Activated T-helper 9 cell treated with anti-CD3 and anti-CD28 coated beads, Interleukin-2, amount 50 U/mL, for 16 hours (primary cell): ENCODE measurements at places on chromosomes 5 and 9.

DNA sequence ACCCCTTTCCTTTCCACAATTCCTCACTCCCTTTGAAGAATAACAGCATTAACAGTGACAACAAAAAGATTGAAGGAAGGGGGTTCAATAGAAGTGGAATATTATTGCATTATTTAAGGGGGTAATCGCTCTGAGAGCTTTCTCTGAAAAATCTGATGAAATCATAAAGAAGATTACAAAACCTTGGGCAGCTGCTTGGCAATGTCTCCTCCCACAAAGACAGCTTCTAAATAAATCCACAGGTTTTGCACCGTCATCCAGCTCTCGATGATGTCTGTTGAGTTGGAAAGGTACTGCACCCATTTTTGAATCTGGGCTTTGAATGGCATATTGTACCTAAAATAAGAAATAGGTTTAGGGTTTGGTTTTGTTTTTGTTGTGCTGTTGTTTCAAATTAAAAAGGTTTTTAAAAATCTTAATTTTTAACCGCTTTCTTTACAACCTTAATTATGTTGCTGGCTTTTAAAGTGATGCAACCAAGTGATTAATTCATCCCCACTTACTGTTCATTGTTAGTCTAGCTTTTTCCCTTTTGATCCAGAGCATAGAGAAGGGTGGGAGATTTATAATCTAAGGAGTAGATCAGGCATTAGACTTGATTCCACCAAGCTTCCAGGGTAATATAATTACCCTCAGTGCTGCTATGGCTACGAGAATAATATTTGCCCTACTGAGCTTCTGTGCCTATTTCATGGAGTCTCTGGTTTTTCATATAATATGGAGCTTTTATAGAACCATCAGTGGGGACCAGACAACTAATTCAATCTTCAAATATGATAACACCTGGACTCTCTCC is 85.0 kb downstream of the DNAH5 start:
- no peak for DNase-seq

DNA sequence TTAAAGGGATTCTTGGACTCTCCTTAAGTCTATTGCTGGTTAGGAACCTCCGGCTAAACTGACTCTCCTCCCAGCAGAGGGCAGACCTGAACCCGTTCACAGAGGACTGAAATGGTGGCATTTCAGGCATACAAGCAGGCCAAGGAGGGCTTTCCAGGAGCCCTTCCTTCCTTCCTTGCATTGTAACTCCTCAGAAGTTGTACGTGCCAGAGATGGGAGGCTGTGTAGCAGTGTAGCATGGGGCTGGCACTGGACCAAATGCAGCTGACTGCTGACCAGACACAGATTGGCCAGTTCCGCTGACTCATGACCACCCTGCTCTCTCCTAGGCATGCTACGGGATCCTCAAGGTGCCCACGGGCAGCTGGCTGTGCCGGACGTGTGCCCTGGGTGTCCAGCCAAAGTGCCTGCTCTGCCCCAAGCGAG is 36.4 kb downstream of the JADE2 start:
- no peak for DNase-seq

DNA sequence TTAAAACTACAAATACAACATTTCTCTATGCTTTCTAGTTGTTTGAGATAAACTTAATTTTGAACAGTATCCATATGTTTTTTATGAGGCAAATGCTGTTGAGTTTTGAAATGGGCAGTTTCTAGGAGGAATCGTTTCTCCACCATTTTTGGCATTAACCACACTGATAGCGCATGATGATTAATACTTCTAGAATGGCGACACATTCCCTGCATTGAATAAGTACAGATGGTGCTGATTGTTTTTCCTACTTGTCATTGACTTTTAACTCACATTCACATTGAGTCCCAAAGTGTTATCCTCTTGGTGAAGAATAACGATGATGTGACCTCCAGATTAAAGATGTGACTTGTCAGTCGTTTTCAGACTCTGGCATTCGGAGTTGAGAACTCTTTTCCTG is 6.5 kb upstream of the CCDC192 start:
- no peak for DNase-seq

DNA sequence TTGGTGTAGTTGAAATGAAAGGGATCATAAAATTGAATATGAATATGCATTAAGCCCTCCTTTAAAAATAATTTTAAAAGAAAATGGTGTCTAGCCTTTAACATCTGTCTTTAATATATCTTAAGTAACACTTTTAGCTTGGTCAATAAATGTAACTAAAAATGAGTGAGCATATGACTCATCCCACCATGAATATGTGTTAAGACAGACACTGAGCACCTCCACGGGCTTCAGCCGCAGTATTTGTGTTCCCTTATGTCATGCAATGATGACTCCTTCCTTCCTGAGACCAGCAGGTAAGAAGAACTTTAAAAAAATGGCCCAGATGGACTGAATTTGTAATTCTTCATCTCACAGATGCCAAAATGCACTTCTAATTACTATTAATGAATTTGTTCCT is 563.2 kb downstream of the NR2F1-AS1 start:
- no peak for DNase-seq

GRCh38 chr9:131203431-131204218 is 72.7 kb downstream of the FAM78A start:
- DNase-seq: no peak

DNA sequence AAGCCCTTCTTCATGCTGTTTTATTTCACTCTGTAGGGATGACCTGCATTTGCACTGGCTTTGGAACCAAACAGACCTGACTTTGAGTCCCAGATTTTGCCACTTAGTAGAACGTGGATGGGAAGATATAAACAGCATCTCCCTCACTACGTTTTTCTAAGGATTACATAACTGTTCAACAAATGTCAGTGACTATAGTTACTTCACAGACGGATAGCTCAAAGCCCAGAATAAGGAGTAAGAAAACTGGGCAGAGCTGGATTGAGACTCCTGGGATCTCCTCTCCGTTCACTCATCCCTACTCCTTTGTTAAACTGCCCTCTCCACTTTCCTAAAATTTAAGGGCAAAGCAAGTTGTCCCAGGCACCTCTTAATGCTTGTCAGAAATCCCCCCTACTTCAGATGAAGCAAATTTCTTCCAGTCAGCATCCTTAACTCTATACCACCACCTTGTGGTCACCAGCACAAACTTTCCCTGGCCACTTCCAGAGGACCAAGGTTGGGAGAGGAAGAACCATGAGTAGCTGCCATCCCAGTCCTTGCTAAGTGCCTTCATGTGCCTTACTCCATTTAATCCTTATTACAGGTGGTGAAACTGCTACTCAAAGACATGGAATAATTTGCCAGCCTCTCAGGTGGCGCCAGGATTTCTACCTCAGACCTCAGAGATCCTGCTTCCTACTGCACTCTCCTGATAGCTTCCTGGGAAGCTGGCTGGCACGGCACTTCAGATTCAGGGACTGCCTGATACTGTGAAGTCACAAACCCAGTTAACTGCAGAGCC is 38.4 kb downstream of the EGR1 start:
- DNase-seq: no peak

DNA sequence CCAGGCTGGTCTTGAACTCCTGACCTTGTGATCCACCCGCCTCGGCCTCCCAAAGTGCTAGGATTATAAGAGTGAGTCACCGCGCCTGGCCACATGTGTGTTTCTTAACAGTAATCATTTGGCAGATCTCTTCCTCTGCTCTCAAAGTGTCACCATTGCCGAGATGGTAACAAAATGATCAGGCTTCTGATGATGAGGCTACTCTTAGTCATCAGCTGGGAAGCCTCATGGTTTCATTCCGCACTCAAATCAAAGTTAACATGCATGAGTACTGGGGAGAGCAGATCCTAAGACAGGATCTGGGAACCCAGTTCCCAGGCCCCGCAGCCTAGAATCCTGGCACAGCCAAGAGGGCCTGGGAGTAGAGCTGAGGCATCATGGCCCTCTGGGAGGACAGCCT is 27.4 kb downstream of the BARHL1 start:
- no peak for DNase-seq

- DNase-seq: no peak
Measured at GRCh38 chr9:26132746-26133312, 454.6 kb upstream of the TUSC1 start.

GRCh38 chr9:95793924-95794828 is 81.3 kb upstream of the ERCC6L2 start:
- DNase-seq: no peak

DNA sequence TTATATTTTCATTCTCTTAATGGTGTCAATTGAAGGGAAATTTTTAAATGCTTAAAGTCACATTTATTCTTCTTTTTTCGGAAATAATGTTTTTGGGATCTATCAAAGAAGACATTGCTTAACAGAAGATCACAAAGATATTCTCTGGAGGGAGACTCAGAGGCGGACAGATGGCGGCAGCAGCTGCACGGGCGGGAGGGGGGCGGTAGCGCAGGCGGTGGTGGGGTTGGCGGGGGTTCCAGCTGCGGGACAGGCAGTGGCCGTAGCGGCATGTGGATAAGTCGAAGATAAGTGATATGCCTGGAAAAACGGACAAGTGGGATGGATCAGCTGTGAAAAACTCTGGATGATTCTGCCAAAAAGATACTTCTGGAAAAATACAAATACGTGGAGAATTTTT is 31.6 kb upstream of the ZDHHC11B start:
- DNase-seq: no peak

DNA sequence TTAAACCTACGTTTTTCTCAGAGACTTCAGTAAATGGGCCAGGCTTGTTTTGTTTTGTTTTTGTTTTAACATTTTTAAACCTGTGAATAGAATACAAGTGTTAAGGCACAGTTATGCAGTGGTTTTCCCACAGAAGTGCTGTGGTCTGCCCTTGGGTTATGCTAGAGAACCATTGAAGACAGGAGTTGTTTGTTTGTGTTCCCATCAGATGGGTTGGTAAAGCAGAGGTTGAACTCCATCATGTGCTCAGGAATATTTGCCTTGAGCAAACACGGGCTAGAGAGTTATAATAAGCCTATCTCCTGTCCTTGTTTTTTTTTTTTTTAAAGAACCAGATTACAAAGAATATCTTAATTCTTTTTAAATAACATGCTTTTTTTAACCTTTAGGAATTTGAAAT is 28.5 kb downstream of the RHOBTB3 start:
- no peak for DNase-seq

DNA sequence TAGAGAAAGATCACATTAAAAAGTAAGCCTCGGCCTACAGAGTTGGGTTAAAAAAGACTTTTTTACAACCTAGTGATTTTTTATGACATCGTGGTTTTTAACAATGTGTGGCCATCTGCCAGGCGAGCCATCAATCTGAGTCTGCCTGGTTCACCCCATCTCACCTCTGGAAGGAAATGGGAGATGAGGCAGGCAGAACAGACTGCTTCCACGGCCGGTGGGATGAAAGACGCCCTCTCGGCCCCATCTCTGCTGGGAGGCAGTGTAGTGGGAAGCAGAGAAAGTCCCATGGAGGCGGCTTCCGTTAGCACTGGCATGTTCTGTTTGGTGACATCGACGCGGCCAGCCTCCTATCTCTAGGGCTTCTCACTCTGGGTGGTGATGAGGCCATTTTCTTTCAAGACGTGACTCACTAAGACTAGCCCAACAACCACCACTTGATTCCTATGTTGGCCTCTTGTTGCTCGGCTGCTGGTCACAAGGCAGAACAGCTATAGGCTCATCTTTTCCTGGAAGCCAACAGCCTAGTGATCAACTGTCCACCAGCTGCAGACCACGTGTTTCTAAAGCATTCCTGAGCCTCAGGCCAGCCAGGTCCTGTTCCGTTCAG is 132.4 kb upstream of the OTULINL start:
- DNase-seq: no peak

GRCh38 chr9:17003576-17004240 is 131.1 kb upstream of the CNTLN start:
- DNase-seq: no peak

GRCh38 chr5:43020399-43020746 is 19.7 kb downstream of the ANXA2R start:
- DNase-seq: no peak

GRCh38 chr5:4570047-4570995 is 569.8 kb upstream of the ADAMTS16 start:
- DNase-seq: no peak

GRCh38 chr5:60161340-60161934 is 267.9 kb upstream of the PDE4D start:
- DNase-seq: no peak

GRCh38 chr5:17694914-17695313 is 60.7 kb downstream of the TAF11L14 start:
- no peak for DNase-seq

DNA sequence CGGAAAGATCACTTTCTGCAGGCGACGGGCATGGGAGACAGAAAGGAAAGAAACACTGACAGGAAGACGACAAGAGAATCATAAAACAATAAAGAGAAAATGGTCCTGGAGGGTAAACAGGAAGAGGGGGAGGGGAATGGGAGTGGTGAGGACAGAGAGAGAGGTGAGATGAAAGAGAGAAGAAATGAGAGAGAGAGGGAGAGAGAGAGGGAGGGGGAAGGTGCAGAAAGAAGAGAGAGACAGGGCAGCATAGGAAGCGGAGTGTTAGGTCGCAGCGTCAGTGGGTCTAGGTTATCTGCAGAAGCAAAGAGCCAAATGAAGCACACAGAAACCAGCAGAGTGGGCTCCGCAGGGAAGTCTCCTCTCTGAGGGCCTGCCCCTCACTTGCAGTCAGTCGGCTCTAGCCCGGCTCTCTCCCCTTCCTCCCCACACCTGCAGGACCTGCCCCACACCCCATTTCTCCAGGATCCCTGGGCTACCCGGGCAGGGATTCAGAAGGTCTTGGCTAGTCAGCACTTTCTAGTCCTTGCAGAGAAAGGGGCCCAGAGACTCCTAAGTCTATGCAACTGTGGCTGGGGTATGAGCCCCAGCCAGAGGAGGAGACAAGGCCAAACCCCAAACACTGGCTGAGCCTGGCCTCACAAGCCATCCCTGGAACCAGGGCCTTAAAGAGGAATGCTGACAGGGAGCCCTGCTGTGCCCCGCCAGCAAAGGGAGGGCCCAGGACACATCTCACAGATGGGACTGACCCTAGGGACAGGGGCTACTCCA is 29.7 kb upstream of the MEIKIN start:
- no peak for DNase-seq

GRCh38 chr9:136576269-136576626 is 30.4 kb upstream of the NOTCH1 start:
- DNase-seq: no peak

- DNase-seq: no peak
Measured at GRCh38 chr5:14490309-14490711, 91.3 kb upstream of the OTULINL start.

DNA sequence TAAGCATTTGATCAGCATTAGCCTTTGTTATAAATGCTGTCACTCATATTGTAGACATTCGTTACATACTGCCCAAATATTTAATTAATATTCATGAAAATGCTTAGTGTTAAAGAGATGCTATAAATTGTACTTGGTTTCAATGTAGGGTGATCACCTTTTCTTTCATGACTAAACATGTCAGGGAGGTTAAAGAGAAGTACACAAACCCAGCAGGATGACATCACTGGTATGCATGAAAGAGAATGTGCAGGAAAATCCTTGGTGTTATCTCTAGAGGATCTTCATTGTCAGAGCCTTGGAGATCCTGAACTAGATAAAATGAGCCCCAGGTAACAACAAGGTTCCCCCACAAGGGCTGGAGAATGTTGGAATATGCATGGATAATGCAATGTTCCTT is 33.0 kb upstream of the SV2C start:
- DNase-seq: no peak

GRCh38 chr5:73254642-73255041 is 81.6 kb downstream of the TMEM174 start:
- no peak for DNase-seq

- DNase-seq: no peak
Measured at GRCh38 chr9:129263836-129264235, 85.8 kb upstream of the IER5L start.
